ENCODE measurements at places on chromosomes 2 and 18.

GRCh38 chr2:61074100-61074499 lies 8.4 kb downstream of the SANBR start:
- no peak for DNase-seq

DNA sequence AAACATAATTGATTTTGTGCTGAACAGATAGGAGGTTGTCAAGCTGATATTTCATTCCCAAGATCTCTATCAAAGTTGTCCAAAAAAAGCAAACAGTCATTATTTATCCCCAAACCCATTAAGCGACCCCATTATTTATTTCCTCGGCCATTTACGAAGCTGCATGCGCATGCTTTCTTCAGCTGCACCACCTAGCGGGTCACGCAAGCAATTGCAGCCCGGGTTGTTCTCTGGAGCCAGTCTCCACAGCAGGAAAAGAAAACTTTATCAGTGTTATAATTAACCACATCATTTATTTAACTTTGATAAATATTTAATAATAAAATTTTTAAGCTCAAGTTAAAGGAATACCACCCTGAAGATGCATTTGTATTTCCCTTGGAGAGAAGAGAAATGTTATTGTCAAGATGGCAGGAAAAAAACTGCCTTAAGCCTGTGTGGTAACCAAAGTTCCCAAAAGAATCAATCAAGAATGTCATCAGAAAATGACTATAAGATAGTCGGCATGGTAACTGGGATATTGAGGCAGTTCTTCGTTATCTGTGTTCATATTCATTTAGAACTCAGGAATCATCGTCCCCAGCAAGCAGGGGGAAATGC lies 304.7 kb downstream of the FBXO15 start:
- DNase-seq: no peak

DNA sequence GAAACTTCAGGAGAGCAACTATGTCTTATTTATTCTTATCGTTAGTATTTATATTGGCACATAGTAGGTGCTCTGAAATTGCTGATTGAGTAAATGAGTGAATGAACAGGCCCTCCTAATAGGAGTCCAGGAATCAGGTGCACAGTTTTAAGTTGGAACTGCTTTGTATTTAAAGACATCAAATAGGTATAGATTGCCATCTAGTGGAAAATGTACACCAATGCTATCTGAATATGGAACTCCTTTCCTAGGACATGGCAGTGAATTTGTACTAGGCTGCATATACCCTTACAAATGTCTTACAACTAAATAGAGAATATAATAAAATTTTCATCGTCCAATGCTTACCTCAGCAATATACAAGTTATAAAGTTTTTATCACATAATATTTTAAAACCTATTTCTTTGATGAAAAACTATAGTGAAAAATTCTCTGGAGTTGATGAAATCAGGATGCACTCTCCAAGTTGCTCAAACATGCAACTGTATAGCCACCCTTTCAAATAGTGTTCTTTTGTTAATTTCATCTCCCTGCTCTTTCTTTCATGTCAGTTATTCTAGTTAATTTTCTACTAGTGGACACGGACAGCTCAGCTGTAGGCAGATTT lies 318.9 kb upstream of the SYT4 start:
- DNase-seq: no peak

GRCh38 chr2:29660201-29660600 lies 261.2 kb downstream of the ALK start:
- DNase-seq: no peak

- DNase-seq: no peak
These were observed 1.3 kb downstream of the PIAS2 start for GRCh38 chr18:46915800-46916550.

DNA sequence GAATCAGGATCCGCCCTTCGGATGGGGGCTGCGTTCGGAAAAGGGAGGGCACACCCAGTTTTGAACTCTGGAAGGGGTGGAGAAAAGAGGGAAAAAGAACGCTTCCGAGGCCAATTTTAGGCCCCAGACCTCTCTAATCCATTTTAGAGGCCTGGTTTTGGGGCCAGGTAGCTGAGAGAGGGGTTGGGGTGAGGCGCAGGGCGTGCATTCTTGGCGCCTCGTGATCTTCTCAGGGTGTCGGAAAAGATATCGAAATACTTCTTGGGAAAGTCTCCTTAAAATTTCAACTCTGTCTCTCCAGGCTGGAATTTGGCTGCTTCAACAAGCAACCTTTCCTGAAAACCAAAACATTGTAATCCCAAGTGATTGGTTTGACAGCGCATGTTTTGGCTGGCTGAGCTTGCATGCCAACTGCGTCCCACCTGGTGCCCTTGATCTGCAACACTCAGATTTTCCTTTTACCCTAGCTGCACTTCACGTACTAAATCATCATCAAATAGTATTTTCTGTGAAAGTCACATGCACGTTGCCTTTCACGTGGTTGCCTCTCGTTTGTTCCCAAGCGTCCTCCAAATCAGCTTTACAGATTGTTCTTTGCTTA lies 864 bp upstream of the XPO1 start:
- no peak for DNase-seq

DNA sequence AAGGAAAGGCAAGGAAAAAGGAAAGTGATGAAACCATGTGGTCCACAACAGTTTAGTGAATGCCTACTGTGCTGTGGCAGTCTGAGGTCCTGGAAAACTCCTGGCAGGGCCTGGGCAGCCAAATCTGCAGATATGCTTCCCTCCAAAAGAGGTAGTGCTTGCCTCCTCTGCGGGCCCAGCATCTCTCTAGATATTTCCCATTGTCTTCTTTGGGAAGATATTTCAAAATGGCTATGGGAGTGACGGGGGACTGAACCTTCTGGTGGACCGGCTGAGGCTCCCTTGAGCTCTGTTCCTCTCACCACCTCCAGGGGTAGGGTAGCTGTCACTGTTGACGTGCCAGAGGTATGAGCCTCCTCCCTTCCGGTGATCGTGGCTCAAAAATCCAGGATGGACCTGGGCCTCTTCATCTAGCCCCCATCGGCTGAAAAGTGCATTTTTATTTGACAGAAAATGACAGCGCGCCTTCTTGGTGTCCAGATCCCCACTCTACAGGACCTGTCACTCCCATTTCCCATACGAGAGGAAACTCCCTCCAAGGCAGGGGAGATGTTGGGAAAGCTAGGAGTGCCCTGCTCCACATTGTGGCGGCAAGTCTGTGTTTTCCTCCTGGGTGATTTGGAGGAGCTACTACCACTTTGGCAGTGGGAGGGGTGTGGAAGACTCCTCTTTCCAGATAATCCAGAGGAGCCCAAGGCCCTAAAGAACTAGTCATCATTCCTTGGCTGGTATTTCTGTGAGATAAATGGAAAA lies 9.4 kb upstream of the PAX3 start:
- DNase-seq: no peak

GRCh38 chr2:203394519-203395227 lies 66.5 kb downstream of the ABI2 start:
- DNase-seq: no peak

DNA sequence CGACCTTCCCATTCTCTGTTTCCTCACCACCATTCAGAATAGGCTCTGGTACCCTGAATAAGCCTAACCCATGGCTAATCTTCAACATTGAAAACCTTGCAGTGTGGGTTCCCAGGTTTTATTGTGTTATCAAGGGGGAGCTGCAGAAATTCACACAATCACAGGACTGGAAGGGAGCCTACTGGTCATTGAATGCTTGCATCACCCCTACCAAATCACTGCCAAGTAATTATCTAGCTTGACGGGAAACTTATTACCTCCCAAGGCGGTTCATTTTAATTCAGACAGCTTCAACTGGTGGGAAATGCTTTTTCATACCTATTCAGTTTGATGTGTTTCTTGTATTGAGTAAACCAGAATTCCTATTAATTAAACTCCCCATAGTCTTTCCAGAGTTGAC lies 33.6 kb upstream of the EFEMP1 start:
- DNase-seq: no peak

GRCh38 chr2:112026509-112026908 lies 28.6 kb upstream of the TMEM87B start:
- no peak for DNase-seq

DNA sequence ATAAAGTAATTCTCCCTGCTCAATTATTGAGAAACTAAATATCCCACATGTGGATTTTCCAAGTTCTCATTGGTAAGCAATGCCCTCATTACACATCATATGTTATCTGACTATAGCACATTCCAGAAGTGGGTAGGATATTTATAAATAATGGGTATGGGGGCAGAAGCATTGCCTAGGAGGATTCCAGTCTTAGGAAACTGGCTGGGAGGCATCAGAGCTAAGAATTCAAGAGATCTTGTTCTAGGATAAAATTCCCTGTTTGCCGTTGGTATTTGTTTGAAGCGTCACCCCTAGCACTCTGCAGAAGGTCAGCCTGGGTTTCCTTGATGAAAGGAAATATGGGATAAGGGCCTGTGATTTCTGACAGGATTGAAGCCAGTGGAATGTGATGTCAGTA lies 20.1 kb downstream of the SIX2 start:
- DNase-seq: no peak

- no peak for DNase-seq
These were observed 22.0 kb downstream of the SMAD7 start for GRCh38 chr18:48928787-48929186.

GRCh38 chr2:67448648-67449047 lies 51.5 kb downstream of the ETAA1 start:
- DNase-seq: no peak

DNA sequence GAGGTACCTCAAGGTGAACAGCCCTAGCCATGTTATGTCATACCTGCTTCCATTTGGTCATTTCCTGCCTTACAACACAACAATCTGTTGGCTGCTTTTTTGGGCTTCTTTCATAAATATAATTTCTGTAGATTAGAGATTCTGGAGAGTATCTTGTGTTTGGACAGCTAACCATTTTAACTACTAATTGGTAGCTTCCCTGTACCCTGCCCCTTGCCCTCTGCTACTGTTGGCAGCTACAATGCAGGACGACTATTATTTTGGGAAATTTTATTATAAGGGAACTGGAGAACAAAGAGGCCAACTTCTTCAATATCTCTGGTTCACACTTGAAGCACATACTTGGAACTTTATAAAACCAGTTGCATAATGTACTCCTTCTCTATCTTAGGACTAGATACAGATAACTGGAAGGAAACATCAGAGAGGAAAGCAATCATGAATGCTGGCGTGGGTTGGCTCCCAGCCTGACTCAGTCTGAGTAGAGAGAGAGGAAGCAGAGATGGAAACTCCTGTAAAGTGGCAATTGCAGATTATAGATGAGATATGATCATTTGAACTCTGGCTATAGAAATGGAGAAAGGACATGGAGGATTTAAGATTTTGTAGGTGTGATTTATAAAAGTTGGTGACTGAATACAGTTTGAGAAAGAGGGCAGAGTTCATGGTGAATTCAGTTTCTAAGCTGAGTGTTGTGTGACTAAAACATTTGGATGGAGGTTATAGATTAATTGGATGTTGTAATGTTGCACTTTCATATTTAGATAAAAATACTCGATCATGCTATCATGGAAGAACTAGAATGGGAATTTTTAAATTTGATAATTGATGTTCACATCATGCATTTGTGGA lies 74.5 kb downstream of the MDH1 start:
- no peak for DNase-seq

GRCh38 chr2:48173141-48173540 lies 266.8 kb upstream of the FBXO11 start:
- DNase-seq: no peak

GRCh38 chr2:23418056-23418455 lies 33.1 kb downstream of the KLHL29 start:
- DNase-seq: peak; percentile 22

- no peak for DNase-seq
These were observed 531.9 kb downstream of the TMEM182 start for GRCh38 chr2:103293742-103294077.

- no peak for DNase-seq
These were observed 26.0 kb downstream of the MAP3K20 start for GRCh38 chr2:173101687-173102086.

GRCh38 chr2:234374736-234375135 lies 122.1 kb downstream of the ARL4C start:
- no peak for DNase-seq

GRCh38 chr2:30216157-30216556 lies 15.2 kb upstream of the LBH start:
- DNase-seq: no peak

DNA sequence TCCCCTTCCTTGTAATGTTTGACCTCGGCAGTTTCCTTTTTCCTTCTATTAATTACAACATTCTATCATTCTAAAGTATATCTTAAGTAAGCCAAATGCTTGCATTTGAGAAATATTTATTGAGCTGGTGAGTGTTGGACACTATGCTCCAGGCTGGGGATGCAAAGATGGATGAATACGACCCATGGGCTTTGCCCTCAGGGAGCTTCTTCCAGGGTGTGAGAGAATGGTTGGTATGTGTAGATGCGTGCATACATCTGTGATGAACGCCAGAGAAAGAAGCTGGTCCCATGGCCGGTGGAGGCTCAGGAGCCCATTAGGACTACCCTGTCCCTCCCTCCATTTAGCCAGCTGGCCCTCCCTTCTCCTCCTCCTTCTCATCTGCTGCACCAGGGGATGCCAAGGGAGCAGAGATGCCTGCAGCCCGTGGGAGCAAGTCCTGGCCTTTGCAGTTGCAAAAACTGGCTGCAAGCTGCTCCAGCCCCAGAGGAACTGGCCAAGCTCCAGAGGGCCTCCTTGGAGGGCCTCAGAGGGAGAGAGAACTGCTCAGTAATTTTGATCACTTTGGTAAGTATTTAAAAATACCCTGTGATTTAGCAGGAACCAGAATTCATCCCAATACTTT lies 65.7 kb upstream of the FOSL2 start:
- no peak for DNase-seq

DNA sequence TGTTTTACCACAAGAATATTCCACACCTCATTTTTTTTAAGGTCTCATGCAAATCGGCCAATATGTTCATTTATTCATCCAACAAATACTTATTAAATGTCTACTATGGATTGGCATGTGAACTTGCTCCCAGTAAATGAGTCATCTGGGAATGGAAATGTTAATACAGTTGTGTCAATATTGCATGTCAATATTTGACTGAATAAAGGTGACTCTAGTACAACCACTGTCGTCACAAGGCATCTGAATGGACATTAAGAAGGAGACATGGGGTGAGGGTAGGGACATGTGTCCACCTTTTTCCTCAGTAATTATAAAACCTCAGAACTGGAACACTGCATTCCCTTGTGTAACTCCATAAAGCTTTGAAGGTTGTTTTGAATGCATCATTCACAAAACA lies 365.4 kb downstream of the ADCYAP1 start:
- no peak for DNase-seq

GRCh38 chr2:123283431-123283830 lies 741.7 kb upstream of the CNTNAP5 start:
- DNase-seq: no peak

- no peak for DNase-seq
These were observed 56.1 kb upstream of the RNF152 start for GRCh38 chr18:61948846-61949438.

DNA sequence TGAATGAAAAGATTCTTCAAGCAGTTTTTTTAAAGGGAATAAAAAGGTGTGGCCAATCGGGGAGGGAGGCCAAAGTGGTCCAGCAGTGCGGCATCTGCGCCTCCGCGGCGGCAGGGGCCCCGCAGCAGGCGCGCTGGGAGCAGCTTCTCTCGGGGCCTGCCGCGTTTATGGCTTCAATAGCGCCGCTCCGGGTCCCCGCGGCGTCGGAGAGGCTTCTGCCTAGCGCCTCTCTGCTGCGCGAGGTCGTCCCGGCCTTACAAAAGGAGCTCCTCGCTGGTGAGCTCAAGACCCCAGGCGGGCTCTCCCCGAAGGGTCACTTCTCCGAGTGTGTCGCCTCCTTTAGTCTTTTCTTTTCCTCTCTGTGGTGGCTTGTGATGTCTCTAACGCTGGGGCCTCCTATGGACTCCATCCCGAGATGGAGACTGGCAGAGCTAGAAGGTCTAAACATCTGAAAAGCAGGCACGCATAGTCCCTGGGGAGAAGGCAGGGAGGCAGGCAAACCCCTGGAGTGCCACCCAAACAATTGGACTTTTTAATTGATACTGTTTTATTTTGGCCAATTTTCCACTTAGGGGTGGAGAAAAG lies 67.1 kb downstream of the SUMO1 start:
- DNase-seq: no peak

All from suprapubic skin (tissue), 4 donors.